ENCODE measurements at places on chromosomes 12 and 14.
A peak's percentile ranks its signal among the peaks of the same experiment; 100 is the strongest.

- no peak for DNase-seq
These were observed 6.5 kb downstream of the KCNK10 start for GRCh38 chr14:88316521-88316920.

GRCh38 chr12:6352193-6353173 is 10.6 kb upstream of the TNFRSF1A start:
- DNase-seq, result no peak

DNA sequence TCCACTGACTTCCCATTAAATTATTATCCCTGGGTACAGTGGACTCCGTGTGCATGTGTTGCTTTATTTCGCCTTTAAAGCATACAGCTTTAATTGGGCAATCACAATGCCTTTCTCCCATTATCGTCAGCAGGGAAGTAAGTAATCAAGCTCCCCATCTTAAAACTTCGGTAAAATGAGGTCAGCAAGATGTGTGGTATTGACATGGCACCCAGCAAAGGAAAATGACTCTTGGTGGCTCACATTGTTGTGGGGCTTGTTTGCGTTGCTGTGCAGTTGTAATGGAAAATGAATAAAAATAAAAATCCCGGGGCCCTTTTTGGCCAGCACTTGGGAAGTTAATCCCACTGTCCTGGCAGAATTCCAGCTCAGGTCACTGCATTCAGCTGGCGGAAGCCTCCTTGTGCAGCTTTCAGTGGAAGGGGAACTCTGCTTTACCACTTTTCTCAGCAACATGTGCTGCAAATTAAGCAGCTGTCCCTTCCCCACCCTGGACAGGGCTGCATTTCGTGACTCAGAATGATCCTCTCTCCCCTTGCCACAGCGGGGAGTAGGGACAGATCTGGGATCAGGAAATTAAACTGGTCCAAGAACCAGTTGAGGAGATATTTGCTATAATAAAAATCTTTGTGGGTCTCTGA is 13.9 kb upstream of the ATP2A2 start:
- DNase-seq, result no peak

DNA sequence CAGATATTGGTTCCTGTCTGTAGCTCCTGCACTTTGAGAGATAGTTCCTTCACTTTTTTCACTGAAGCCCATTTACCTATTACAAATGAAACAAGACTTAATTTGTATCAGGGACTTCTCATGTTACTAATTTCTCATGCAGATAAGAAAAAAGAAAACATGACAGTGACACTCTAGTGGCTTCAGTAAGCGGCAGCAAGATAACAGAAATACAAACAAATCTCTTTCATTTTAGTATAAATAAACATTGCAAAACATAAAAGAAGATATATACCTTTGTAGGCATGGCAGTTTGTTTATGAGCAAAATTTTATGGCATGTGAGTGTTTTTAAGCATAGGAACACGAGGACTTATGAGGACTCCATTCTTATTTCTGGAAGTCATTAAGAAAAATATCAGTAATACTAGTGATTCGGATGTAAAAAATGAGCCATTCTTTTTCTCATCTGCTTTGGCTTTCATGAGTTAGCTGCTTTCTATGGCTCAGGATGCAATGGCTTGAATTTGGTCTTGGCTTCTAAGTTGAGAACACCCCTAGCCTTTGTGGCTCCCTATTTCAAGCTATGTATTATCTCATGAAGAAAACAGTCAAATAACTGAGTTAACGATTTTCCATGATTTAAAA is 310.1 kb upstream of the RGS6 start:
- DNase-seq, result no peak

DNA sequence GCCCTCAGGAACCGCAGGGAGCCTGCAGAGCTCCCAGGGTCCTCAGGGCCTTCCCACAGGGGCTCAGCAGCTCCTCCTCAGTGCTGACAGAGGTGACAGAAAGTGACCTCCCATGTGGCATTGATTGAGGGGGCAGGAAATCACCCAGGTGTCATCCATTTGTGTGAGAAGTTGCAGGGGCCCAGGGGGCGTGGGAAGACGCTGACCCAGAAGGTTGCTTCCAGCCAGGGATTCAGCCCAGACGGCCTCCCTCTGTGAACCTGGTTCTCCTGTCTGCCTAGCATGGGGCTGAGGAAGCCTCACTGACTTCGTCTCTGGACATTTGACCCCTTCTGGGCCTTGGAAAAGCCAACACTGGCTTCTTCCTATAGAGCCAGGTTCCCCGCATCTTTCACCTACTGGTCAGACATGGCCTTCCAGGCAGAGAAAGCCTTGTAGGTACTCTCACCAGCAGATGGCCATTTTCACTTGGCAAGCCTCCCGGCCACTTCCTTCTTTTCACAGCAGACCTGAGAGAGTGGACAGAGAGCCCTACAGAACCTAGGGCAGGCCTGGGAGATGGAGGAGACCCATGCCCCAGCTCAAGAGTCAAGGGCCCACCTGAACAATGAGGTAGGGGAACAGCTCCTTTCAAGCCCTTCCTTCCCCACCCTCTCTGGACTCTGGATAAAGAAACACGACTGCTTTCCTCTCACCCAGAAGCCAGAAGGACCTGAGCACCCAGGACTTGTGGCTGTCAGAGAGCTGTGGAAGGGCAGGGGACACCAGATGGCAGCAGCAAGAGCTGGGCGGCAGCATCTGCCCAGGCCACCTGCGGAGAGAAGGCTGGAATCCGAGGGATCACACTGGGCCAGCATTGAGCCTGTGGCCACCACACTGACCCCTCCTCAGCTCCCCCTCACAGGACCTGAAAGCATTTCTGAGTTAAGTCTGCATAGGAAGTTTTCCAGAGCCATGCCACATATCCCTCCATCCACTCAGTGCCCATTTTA is 377.8 kb downstream of the DPF3 start:
- no peak for DNase-seq

GRCh38 chr14:38089123-38089522 is 118.6 kb upstream of the SSTR1 start:
- DNase-seq, result no peak

DNA sequence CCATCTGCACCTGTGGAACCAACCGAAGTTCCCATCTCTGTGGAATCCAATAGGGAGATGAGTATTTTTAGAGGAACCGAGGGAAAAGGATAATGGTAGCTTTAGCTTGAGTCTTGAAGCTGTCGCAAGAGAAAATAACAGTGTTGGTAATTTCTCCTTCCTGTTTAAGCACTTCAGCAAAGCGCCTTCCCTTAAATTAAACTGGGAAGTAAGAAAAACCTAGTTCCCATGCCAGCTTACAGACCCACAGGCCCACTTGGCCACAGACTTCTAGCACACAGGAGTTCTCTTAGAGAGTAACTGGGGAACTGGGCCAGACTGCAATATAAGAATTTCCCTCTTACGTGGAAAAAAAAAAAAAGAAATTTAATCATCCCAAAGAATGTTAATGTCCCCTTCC is 223.8 kb downstream of the EFCAB11 start:
- no peak for DNase-seq

DNA sequence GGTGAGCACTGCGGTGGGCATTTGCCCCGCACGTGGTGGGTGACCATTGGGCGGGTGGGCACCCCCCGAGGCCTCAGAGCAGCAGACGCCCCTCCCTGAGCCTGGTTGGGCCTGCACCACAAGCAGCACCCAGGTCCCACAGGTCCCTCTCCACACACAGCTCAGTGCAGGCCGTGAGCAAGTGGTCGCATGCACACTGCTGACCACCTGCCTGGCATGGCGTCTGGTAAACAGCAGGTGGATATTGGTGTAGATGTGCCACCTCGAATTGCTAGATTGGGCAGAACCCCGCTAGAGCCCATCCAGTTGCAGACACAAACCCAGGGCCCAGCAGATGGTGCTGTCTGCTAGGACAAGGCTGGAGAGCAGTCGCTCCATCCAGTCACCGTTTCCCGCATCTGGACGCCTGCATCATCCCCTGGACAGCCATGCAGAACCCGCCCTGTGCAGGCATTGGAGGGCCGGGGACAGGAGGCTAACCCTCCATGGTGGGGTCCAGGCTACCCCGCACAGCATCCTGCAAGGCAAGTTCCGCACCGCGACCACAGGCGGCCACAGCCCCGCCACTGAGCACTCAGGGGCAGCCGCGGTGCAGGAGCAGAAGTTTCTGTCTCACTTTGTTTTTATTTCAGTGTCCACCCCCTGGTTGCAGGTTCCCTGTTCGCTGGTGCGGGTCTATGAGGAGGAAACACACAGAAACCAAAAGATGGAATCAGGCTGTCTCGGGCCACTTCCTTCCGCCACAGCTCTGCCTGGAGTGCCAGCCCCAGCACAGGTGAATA is 45.6 kb upstream of the RIMBP2 start:
- peak; percentile 44 for DNase-seq

GRCh38 chr14:65981192-65981843 is 504.9 kb upstream of the CCDC196 start:
- no peak for DNase-seq

DNA sequence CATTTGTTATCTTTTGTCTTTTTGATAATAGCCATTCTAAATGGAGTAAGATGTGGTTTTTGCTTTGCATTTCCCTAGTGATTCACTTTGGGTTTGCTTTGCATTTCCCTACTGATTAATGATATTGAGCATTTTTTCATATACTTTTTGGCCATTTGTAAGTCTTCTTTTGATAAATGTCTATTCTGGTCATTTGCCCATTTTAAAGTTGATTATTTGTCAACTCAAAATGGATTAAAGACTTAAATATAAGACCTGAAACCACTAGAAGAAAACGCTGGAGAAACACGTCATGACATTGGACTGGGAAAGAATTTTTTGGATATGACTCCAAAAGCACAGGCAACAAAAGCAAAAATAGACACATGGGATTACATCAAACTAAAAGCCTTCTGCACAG is 148.0 kb downstream of the APAF1 start:
- DNase-seq, result no peak

DNA sequence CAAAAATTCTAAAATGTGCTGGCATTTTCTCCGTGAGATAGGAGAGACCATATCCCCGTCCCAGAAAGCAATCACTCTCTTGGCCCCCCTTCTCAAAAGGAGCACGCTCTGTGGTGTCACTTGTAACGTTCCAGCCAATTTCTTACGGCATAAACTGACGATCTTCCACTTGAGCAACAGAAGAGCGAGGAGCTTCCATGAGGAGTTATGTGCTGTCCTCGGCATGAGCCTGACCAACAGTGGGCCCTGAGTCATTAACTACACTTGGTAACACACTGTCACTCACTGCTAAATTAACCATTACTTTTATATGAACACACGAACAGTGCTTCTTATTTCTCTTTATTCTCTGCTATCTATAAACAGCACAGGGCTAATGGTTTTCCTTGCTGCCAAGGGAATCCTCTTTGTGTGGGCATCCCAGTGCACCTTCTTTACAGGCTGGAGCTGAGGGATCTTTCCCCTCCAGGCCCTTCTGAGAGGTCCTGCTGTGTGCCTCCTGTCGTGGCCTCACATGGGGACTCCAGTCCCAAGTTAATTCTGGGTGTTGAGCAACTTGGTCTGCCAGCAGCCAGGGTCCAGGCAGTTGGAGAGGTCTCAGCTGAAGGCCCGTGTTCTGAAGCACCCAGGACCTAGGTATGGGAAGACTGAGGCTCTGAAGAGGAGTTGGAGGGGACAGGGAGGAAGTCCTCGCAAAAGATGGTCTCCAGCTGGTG is 9.4 kb downstream of the SLC6A13 start:
- DNase-seq, result no peak
